ENCODE measurements at places on chromosomes 11 and 22.

DNA sequence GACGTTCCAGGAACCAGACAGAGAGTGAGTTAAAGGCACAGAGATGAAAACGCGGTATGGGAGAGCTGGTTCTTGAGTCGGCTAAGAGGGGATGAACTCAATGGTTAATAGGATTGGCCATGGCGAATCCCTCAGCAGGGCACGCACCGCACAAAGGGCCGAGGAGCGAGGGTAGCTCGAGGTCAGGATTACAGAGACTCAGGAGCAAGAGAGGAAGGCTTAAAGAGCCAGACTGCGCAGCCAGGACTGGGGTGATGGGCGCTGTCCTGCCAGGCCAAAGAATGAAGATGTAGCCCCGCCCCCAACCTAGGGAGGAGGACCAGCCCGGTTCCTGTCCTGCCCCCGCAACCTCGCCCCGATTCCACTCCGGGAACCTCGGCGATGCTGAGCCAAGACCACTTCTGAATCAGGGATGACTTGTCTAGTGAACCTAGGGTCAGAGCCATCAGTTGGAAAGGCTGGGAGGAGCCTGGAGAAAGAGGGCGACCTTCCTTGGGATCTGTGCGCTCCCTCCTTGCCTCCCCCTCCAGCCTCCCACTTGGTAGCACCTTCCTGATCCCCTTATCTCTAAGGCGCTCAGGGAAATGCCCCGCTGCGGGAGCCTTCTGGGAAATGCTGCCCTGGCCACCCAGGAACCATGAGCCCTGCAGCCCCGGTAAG is at the start of gene PLEKHB1:
TSS of gene PLEKHB1 (plus strand) at position 610 of the 660 bp plus-strand sequence. CDS start at position 638, 28 bp downstream.
- no peak for DNase-seq

DNA sequence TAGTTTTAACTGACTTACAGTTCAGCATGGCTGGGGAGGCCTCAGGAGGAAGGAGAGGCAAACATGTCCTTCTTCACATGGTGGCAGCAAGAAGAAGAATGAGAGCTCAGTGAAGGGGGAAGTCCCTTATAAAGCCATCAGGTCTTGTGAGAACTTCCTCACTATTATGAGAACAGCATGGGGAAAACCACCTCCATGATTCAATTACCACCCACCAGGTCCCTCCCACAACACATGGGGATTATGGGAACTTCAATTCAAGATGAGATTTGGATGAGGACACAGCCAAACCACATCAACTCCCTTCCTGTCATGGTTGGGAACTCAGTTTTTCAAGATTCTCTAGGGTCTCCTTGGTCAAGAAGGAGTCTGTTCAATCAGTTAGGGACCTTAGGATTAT is 432.9 kb upstream of the CNTN5 start:
- no peak for DNase-seq

DNA sequence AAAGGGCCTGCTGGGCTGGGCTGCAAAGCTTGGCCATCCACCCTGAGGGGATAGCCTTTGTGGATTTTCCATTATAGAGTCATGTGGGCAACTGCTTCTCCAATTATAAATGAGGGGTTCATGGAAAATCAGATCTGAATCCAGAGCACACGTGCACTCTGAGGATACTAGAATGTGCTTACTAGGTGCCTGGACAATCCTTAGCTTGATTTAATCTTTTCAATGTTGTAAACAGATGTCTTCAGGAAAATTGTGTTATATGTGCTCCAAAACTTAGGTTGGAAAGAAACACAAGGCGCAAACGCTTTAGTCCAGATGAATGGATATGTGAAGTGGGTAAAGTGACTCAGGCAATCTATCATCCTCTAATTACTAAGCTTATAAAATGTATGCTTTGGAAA is 92.0 kb downstream of the SLC17A6 start:
- no peak for DNase-seq

DNA sequence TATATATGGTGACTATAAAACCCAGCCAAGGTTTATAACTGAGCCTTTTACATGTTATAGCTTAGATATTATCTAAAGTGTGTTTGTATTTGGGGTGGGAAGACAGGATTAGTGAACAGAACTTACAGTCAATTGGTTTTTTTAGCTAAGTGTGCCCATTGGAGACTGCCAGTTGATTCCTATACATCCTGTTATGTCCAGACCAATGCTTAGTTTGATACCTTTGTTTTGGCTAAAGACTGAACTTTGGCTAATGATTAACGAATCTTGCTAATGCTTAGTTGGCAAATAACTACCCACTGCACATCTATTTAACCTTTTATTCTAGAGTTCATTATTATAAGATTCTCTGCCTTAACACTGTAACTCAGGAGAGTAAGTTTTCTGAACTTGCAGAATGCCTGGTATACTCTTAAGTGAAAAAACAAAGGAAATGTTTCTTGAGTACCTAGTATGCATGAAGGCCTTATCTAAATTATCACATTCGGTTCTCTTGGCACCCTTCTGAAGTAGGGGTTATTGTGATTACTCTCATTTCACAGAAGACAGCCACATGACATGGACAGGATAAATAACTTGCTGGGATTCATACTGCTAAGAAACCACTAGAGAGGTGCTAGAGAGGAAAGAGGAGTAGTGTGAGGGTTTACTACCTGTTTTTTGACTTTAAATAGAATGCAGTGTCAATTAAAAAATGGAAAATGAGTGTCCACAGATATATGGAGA is 54.0 kb downstream of the KREMEN1 start:
- DNase-seq: no peak

- no peak for DNase-seq
These were observed 21.8 kb upstream of the ATXN10 start for GRCh38 chr22:45649809-45650208.

DNA sequence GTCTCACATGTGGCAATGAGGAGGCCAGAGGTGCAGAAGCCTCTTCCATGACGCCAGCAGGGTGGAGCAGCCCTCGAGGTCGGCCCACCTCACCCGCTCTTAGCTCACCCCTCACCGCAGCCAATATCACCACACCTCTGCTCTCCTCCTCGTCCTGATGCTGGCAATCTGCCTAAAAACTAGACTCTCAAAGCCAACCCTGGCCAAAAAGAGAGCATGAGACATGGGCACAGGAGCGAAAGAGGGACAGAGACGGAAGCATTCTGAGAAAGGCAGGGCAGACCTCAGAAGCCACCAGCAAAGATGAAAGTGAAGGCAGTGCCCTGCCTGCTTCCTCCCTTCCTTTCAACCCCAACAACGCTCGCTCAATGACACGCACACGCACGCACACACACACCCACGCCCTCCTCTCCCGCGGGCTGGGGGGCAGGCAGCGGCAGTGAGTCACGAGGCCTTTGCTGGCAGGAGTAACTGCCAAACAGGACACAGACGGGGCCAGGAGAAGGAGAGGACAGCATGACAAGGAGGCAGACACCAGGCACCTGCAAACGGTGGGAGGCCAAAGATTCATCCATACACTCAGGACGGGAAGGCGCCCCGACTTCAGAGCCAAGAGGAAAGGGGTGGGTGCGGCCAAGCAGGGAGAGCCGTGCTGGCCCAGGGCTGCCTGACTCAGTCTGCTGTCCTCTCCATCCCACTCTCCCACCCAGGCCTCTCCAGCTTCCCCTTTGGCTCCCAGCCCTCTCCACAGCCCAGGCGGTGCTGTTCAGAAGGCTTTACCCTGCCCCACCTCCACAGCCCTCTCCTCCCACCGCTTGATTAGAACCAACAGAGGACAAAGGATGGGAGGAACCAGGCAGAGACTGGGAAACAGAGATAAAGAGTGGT is 11.4 kb downstream of the IGSF9B start:
- DNase-seq: no peak

- DNase-seq: no peak
These were observed 514.2 kb downstream of the NTM start for GRCh38 chr11:131884461-131885073.

DNA sequence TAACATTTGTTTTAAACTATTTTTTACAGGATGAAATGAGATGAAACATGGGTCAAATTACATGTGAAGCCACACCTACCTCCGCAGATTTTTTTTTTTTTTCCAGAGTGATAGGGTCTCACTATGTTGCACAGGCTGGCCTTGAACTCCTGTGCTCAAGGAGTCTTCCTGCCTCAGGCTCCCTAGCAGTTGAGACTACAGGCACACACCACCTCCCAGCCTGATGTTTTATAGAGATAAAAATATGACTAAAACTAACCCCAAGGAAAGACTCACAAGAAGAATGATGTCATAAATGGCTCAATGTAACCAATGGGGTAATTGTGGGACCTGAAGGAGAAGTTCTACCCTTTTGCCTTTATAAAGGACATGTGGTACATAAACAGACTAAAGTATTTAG is 52.3 kb upstream of the SOX6 start:
- DNase-seq: no peak

DNA sequence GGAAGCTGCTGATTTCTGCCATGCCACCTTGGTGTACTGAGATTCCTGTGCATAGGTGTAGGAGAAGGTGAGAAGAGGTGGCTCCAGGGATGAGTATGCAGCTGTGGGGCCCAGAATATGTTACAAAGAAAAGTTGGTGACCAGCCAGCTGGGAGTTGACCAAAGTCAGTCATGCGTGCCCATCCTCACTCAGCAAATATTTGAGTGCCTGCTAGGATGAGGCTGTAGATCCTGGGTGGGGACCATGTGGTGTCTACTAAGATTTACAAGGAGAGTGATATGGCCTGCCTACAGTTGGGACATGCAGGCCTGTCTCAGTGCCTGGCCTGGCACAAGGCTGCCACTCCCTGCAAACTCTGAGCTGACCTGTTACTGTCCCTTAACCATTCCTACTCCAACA is 19.4 kb downstream of the RNF185 start:
- no peak for DNase-seq

DNA sequence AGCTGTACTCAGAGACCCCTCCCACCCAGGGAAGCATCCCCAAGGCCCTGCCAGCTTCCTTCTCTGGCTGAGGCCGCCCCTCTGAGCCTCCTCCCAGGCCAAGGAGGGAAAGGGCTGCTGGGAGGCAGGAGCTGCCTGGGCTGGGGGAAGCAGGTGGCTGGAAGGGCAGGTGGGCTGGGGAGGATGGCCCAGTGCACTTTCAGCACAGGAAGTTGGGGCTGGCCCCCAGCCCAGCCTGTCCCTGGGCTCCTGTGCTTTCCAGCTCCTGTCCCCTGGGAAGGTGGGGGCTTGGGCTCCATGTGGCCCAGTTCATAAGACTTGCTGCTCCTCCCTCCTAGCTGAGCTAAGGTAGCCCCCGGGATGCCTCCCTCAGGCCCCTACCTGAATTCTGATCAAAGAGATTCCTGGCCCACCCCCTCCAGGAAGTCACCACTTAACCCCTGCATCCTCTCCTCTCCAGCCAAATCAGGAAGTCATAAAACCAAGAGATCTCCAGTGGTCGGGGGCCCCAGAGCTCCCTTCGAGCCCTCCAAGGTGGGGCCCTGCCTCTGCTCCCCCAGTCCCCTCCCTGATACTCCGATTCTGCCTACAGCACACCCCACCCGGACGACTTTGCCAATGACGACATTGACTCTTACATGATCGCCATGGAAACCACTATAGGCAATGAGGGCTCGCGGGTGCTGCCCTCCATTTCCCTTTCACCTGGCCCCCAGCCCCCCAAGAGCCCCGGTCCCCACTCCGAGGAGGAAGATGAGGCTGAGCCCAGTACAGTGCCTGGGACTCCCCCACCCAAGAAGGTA is 4.9 kb downstream of the PPP1CA start:
- DNase-seq: no peak

- DNase-seq: no peak
These were observed 15.6 kb upstream of the C11orf24 start for GRCh38 chr11:68287419-68287818.

- DNase-seq: no peak
These were observed 205.3 kb downstream of the TBC1D22A start for GRCh38 chr22:46967445-46968358.

Data from Ammon's horn (tissue), 1 donor.